ENCODE measurements at places on chromosomes 6 and 20.
A peak's percentile ranks its signal among the peaks of the same experiment; 100 is the strongest.

DNA sequence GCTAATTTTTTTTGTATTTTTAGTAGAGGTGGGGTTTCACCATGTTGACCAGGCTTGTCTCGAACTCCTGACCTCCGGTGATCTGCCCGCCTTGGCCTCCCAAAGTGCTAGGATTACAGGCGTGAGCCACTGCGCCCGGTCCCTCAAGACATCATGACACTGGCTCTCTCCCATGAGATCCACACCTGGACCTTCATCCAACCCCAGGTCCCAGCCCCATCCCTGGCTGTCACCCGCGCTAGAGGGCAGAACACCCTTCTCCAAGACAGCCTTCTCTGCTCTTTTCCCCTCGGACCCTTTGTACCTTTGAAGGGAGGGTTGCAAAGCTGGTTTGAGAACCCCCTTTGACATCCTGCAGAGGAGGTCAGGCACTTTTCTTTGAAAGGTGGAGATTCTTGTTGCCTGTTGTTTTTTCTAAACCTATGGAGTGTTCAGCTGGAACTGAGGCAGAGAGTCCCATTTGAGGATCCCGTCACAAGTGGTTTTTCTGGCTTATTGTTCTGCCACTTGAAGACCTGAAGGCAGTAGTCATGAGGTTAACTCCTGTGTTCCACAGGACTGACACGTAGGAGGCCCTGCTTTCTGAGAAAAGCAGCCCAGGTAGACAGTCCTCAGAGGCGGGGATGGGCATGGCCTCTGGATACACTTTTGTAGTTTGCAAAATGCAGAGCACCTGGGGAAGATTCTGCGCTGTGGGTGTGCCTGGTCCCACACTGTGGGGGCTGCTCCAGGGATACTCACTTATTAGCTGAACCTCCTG, 171.1 kb upstream of the SNX9 start:
- no peak for DNase-seq

- no peak for DNase-seq
These were observed 48.0 kb downstream of the CDH26 start for GRCh38 chr20:60006261-60006660.

DNA sequence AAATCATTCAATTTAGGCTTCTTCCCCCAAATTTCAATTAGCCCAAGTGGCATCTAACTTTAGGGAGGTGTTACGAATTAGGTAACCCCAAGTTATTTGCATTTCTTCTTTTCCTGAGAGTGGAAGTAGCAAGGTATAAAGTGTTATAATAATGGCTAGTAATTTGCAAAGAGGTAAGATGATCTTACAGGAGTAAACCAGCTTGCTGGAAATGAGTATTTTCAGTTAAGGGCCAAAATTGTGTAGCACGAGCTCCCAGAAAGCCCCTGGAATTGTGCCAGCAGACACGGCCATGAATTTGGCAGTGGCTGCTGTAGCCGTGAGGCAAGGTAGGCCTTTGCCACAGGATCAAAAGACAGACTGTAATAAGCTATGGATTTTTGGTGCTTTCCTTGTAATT, 38.0 kb downstream of the CITED2 start:
- no peak for DNase-seq

- peak; percentile 42 for DNase-seq
These were observed 32.5 kb downstream of the PRR18 start for GRCh38 chr6:166275714-166276166.

DNA sequence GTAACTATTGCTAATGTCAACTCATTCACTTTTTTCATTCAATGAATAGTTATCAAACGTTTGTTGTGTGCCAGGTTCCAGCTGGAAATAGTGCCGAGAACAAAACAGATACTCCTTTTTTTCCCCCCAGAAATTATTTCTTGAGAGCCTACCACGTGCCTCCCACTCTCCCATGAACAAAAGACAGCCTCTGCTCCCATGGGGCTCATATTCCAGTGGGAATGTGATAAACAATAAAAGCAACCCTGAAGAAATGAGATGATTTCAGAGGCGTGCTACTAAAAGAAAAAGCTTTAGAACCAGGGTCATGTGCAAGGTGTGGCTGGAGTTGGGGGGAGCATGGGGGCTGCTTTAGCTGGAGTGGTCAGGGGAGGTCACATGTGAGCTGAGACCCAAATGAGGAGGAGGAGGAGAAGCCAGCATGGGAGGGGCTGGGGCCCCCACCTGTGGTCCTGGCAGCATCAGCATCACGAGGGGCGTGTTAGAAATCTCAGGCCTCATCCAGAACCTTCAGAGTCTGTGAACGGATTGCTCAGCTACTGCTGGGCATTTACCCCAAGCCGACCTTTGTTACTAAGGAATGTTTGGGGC, 157.4 kb downstream of the EYA2 start:
- no peak for DNase-seq

DNA sequence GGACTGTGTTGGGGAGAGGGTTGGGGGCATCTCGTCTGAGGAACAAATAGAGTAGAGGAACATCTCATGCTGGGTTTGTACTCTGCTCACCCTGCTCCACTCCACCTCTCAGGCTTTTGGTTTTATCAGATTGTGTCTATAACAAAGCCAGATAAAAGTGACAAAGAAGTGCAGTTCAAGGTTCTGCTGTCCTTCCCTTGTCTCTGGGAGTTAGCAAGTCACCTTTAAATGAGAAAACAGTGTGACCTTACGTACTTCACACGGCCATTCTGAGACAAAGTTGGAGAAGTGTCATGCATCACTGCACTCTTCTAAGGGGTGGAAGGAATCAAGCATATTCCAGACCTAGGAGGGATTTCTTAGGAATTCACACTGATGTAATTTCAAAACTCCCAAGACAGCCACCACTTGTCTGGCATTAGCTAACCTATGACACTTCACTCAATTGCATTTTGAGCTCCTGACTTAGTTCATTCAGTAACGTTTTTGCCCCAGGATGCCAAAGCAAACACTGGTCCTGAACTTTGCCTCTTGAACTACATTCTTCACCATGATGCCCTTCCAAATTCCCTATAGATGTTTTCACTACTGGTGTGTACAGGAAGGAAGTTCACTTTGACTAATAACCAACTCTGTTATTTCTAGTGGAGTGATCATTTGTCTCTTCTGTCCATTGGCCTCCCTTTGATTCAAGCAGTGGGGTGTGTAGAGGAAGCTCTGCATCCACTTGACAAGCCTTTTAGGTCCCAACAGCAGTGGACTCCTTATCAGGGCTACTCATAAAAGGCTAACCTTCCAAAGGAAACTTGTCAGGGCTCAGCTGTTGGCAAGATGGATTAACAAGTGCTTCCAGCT, 647.6 kb upstream of the FLRT3 start:
- no peak for DNase-seq
